A549 treated with DMSO at 1 μM for 4 hours (cell line): ENCODE measurements at places on chromosomes 6 and 20. TPM values are rescaled to one million over a fixed set of nuclear protein-coding genes. Genes with fewer than 3 reads are reported as not detected.

GSTA3 gene
- total RNA-seq = not detected in 5 replicates

DEFB124 gene
- not detected in 5 replicates for total RNA-seq

GTF2H4 gene
- total RNA-seq = 17.6 to 20.8 TPM (median 18.6 TPM) in 5 replicates

PLCG1 gene
- total RNA-seq = 34.5 to 40.9 TPM (median 36.0 TPM) in 5 replicates

MUC21 gene
- not detected in 5 replicates for total RNA-seq
